ENCODE measurements at places on chromosomes 4 and X.
A peak's percentile ranks its signal among the peaks of the same experiment; 100 is the strongest.

GRCh38 chr4:24195991-24196736 is 306.3 kb upstream of the PPARGC1A start:
- DNase-seq = no peak

- no peak for DNase-seq
Measured at GRCh38 chrX:18578546-18578945, 93.4 kb downstream of the RS1 start.

GRCh38 chrX:920234-920799 is 289.7 kb downstream of the SHOX start:
- DNase-seq = no peak

DNA sequence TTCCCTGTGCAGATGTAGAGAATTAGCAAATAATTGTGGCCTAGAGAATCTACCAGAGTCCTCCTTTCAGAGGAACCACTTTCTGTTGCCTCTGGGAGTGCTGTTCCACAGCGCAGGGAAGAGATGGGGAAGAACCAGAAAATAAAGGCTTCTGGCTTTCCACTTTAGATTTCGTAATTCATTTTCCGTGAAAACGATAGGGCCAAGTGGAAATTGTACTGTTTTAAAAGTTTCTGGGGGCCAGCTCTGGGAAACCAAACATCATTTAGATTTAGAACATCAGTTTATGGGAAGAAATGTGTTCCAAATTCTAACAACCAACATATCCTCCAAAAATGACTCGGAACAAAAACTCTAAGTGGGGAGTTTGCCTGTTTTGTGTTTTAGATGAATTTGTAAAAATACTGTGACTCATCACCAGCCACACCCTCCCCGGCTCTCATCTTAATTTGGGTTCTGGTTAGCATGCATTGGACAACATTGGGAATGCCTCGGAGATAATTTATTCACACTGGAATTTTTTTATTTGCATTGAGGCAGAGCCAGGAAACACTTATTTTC is 65.2 kb upstream of the LNX1 start:
- DNase-seq = no peak

DNA sequence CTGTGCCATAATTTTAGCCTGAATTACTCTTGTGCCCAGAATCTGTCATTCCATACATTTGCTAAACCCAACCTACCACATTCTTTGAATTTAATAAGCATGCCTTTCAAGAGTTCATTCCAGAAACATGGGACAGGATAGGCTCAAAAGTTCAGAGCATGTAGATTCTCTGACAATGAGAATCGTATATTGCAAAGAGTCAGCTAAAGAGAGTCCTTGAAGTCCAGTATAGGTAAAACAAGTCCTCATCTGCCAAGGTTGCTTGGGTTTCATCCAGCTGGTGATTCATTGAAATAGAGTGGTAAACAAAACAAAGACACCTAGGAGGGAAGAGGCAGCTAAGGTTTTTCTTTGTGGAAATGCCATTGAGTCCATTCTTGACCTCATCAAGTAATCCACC is 249.3 kb upstream of the DIPK2B start:
- DNase-seq = no peak

DNA sequence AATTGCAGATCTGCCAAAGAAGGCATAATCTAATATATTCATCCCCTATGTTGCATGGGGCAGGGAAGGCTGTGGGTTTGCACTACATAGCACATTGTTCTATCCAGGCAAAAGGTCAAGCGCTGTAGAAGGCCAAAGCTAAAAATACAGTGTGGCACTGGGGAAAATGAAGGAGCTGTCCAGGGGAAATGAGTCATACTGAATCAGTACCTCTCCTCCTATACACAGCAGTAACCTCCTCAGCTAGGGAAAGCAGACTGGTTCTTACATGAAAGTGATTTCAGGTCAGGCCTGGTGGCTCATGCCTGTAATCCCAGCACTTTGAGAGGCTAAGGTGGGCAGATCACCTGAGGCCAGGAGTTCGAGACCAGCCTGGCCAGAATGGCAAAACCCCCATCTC is 31.0 kb upstream of the SLC25A4 start:
- no peak for DNase-seq

DNA sequence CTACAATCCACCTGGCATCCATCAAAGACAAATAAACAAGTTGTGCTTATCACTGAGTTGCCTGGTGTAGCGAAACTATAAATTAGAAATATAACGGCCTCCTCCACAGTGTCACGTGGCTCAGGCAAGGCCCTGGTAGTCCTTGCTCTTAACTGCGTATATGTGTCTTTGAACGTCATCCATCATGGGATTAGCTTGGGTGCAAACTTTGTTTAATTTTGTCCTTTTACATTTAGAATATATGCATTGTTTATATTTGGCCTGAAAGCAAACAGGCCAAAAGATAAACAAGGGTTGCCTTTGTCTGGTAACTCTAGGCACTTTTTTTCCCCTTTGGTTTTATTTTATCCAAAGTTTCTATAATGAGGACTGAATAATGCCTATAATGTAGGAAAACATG is 184.9 kb downstream of the KIT start:
- no peak for DNase-seq

DNA sequence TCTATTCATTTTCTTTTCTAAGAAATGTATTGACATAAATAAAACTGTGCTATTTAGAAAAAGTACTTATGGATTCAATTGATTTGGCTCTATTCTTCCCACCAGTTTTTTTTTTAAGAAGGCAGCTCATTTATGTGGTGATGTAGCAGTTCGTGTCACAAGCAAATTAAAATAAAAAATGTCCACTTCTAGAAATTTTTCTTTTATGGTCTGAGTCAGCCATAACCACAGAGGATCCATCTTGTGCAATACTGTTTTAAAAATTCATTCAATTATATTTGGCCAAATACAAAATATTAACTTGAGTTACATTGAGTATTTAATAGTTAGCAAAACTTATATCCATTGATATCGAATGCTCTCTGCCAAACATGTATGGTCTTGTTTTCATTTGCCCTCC is 207.9 kb upstream of the FAT1 start:
- no peak for DNase-seq

DNA sequence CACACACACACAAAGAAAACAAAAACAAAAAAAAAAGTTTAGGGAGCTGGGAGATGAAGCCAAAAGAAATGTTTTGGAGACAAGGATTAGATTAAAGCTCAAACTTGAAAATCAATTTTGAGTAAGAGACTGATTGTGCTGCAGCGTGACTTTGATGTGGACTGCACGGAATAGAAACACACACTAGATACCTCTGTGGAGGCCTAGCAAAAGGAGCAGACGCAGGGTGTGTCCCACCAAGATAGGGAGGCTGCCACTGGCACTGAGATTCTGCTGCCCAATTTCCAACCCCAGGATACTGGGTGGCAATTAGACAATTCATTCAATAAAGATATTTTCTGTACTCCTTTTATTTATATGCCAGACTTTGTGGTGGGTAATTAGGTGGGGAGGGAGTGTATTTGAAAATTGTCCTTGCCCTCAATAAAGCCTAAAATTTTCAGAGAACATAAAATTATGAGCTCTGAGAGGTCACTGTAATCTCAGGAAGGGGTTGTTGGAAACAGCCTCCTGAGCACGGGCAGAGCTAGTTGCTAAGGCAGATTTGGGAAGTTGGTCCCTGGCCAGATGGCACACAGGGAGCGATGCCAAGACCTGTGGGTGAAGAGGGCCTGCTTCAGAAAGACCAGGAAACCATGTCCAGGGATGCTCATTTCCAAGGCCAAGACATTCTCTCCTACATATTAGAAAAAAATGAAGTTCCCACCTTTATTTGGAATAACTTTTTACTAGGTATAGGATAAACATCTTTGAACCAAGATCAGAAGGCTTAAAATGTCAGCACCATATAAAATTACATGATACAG is 1.9 kb upstream of the PPP3CA start:
- no peak for DNase-seq

GRCh38 chr4:122003335-122003734 is 51.5 kb upstream of the TRPC3 start:
- DNase-seq = no peak

DNA sequence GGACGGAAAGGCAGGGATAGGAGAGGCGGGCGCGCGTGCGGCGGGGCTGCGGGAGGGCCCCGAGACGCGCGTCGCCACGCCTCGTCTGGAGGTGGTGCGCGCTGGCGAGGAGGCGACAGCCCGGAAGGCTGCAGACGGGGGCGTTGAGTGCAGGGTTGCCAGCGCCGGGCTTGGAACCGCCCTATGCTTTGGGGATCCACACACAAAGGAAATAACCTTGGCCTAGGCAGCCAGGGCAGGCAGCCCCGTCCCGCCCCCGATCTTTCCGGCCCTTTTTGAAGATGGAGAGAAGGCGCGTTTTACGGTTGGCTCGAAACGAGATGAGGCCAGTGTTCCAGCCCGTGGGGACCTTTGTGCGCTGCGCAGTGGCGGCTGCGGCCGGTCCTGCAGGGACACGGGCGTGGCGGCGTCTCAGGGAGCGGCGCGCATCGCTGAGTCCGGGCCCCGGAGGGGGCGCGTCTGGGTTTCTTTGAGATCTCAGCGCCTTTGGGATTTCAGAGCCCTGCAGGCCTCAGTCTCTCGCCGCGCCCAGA is 50.8 kb upstream of the TRIM2 start:
- DNase-seq = peak; percentile 70

DNA sequence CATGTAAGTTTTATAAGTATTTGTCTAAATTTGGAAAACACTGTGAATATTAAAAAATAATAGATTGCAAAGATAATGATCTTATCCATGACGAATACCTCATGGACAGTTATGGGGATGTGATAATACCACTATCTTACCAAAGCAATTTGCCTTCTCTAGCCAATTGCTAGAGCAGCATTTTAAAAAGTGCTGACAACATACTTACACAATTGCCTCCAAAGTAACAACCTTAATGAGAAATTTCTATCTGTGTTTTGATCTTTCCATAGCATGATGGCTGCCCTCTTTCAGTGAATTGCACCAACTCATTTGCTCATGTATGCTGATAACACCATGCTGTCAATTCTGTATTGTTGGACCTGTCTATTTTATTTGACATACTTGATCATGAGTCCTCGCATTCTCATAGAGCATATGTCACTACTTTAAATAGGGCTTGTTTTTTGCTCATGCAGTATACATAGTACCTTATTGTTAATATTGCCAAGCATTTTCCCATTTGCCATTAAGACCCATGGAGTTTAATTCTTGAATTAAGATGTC is 87.2 kb downstream of the MMRN1 start:
- DNase-seq = no peak

DNA sequence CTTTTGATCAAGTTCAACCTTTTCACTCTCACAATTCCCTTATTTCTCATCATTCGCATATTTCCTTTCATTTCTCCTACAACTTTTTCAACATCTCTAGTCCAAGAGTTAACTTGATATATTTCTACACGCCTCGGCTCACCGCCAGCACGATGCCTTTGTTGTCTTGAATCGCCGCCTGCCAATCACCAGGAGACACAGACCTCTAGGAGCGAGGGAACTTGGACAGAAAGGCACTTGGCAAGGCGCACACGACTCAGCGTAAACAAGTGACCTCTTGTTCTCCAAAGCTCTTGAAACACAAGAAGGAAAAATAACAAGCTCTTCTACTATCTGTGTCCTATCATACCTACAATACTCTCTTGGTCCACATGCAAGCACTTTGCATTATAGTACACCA is 27.1 kb upstream of the RBMX start:
- DNase-seq = peak; percentile 69

- DNase-seq = no peak
Measured at GRCh38 chrX:71183341-71183740, 38.7 kb downstream of the NLGN3 start.

DNA sequence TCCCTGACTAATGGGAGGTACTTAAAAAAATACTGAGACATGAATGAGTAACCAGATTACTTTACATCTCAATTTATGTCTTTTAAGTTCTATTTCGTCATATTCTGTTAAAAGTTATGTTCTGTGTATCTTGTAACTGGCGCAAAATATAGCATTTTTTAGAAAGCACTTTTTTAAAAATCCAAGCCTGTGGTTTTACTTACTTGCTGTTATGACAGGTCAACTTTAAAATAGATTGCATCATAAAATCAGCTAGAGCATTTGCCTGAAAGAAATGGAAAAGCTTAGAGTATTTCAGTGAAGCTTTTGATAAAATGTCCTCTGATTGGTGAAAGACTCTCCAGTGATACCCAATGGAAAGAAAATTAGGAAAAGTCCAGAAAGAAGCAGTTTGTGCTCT is 1892.3 kb upstream of the TENM3 start:
- no peak for DNase-seq

DNA sequence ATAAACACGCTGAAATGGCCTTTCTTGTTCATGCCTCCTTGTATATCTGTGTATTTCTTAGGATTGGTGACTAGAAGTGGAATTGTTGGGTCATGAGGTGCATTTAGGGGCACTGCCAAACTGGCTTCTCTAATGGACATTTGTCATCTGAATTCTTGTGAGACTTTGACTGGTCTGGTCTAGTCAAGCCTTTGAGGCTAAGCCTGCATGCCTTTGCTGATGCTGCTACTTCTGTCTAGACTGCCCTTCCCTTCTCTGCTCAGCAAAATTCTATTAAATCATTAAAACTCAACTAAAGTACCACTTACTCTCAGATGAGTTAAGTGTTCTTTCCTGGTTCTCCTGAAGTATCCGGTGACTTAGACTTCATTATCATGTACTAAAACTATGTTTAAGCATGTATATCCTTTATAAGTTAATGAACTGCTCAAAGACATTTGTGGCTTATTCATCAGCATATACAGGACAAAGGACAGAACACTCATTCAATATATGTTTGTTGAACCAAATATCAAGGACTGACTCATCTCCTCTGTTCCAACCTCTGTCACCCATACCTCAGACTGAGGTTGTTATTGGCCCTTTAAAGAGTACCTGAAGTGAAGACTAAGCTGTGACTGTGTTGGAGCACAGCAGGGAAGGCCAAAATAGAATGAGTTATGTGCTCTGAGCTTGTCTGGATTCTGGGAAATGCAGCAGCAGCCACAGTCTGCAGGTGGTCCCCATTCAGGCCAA is 9.0 kb downstream of the TCEAL1 start:
- DNase-seq = no peak

- no peak for DNase-seq
Measured at GRCh38 chr4:10160281-10160856, 43.8 kb upstream of the WDR1 start.

DNA sequence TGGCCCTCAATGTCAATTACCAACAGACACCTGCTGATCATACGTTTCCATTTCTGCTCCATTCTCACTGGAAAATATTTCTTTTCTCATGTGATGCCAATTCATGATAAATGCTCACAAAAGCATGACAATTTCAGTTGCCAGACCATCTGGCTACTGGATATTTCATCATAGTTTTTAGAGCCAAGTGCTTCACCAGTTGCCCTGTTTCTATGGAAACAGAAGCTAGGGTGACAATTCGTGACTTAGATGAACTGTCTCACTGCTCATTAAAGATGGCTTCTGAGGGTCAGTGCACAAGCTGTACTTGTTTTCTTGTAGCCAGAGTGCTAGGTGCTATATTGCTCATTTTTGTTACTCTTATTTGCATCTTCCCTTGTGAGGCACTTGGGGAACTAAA is 184.9 kb downstream of the COMMD8 start:
- no peak for DNase-seq

- no peak for DNase-seq
Measured at GRCh38 chr4:145324161-145324560, 143.8 kb upstream of the OTUD4 start.

- DNase-seq = no peak
Measured at GRCh38 chr4:70734168-70734954, 12.6 kb downstream of the RUFY3 start.

Measured in Right ventricle myocardium inferior (tissue), 1 donor.